ENCODE measurements at places on chromosomes 6 and 20.

- no peak for DNase-seq
Measured at GRCh38 chr6:62367601-62368000, 81.6 kb upstream of the KHDRBS2 start.

DNA sequence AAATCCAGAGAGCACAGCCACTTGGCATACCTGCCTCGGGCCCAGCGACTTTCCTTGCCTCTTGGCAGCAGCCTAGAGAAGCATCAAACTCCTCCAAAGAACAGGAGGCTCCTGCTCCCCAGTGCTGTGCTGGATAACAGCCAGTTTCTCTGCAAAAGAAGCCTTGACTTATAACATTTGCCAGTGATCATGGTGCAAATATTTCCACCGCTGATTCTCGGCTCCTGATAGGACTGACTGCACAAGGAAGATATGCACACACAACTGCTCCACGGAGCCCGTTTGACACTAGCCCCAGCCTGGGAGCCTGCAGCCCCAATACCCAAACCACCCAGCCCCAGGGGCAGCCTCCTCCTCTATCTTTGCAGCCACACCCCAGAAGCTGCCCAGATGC is 17.5 kb downstream of the ACSS1 start:
- peak; percentile 68 for DNase-seq

DNA sequence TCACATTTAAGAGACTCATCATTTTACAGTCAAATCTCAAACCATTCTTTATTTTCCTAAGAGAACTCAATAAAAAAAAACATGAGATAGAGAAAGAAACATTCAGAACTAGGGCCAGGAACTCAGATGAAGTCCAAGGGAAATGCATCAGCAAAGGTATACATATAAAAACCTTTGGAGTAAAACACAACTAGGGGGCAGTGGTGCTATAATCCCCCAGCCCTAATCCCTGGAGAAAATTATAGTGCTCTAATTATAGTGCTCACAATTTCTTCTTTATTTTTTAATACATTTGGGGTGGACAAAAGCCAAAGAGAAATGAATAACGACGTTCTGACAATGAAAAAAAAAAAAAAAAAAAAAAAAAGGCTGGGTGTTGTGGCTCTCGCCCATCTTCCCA is 100.6 kb upstream of the EMILIN3 start:
- no peak for DNase-seq

DNA sequence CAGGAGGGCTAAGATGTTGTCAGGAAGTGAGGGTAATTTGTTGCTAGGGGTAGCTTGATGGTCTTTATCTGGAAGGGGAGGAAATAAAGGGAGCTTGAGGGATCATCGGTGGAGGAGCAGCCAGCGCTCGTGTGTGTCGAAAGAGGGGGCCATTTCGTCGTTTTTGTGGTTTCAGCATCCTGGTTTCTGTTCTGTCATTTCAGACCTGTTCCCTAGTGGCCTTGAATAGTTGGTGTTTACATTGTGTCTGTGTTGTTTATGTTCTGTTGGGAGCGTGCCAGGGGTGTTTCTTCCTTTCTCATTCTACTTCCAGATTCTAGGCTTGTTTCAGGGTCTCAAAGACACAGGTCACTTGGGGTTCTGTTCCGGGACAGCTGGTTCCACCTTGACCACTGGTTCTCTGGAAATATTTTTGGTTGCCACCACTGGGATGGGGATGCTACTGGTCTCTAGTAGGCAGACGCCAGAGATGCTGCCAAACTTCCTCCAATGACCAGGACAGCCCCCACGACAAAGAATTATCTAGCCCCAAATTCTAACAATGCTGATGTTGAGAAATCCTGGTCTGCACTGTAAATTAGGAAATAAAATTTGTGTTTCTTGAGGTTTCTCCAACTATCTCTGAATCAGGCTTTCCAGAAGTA is 113.9 kb upstream of the NAA20 start:
- DNase-seq = no peak

DNA sequence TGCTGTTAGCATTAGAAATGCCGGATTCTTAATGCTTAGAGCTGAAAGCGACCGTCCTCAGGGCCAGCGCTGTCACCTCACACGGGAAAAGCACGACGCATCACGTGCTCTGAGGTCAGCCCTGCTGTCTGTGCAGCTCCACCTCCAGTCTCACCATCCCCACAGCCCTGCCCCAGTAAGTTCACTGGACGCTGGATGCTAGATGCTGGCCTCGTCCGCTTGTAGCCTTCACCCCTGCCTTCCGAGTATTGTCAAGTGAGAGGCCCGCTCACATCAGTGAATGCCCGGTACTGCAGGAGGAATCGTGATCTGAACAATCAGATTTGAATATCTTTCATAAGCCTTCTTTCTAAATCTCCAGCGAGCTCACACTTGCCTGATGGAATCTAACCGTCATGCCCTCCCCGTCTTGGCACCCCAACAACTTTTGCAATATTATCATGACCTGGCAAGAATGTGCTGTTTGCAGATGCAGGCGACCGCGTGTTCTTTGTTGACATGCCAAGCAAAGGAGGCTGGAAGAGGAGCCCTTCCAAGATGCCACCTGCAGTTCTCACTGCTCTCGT is 64.9 kb downstream of the DLL1 start:
- no peak for DNase-seq

- DNase-seq = no peak
Measured at GRCh38 chr6:74734901-74735300, 471.0 kb downstream of the COL12A1 start.

DNA sequence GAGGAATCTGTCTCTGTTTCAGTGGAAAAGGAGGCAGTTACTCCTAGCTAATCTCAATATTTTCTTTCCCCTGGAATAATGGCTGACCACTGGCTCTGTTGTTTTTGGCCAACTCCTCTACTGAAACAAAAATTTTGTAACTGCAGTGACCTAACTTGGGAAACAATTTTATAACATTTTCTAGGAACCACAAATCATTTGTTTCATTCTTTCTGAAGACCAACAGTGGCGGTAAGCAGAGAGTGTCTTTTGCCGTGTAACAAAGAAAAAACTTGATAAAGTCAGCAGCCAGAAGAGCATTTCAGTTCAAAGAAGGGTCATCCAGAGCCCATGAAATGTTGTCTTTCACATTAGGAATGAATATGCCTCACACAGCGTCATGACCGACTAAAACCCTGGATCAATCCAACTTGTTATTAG is 11.8 kb upstream of the BFSP1 start:
- DNase-seq = peak; percentile 71

DNA sequence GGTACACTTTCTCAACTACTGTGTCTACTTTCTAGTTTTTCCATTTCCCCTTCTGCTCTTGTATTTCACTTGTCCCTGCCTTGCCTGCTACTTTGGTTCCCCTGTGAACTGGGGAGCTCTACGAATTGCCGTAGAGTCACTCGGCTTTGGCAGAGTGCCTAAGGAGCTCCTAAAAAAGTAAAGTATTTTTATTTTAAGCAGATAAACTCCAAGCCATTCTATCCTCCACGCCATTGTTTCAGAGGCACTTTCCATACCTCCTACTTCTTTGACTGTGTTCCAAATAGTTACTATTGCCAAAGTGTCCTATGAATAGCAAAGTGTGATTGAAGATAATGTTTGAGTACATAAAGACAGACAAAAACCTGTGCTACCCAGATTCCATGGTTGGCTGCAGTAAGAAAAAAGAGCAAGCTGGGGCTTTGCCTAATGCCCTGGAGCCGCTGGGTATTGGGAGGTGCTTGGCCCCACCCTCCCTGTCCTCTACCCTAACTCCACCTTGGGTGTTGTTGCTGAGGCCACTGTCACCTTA is 5.1 kb upstream of the MBOAT1 start:
- DNase-seq = no peak

Measured in AG08395 (cell line).